ENCODE measurements at places on chromosomes 3 and 15.

DNA sequence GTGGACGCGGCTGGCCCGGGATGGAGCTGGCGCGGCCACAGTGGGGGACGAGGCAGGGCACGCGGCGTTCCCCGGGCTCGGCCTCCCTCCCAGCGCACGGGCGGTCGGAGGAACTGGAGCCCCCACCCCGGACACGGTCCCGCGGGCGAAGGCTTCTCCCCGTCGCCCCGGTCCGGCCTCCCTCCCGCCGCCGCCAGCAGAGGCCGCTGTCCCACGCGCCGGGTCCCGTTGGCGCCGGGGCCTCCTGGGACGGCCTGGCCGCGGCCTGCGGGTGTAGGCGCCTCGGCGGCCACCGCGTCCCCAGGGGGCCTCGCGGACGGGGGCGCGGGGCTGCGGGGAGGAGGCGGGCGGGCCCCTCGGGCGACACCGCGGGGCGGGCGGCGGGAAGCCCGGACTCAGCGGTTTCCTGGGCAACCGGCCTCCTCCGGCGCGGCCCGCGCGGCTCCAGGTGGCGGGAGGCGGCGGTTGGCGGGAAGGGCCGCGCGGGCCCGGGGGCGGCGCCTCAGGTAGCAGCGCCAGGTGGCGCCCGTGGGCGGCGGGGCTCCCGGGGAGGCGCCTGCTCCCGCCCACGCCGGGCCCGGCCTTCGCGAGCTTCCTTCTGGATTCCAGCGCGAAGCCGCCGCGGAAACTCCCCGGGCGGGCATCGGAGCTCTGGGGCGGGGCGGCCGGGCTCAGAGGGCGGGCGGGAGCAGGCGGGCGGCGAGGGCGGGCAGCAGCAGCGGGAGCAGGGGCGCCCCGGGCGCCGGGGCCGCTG, 26.7 kb downstream of the MELTF start:
- DNase-seq = peak; percentile 95

GRCh38 chr3:9698293-9698692, 5.3 kb upstream of the CPNE9 start:
- no peak for DNase-seq

GRCh38 chr15:74382004-74382816, 14.8 kb upstream of the CYP11A1 start:
- DNase-seq = peak; percentile 85

DNA sequence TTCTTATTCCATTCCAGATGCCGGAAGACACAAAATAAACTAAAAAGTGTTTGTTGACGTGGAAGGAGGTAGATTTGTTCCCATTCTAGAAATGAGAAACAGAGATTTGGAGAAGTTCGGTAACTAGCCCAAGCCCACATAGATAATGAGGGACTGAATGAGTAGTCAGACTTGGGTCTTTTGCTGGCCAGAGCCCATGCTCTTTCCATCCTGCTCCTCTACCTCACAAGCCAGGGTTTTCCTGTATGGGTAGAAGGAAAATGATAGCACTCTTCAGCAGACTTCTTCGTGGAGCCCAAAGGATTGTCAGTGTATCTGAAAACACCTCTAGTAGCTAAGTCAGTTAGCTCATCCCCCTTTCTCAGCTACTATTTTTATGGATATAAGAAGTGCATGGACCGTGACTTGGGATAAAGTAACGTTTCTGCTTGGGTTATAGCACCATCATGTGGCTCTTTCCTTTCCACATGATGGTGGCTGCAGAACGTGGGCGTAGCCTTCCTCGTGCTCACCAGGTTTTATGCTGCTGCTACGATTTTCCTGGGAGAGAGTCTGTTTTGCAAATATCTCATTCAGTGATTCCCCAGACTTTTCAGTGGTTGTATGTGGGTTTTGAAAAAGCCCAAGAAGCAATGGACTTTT, 84.6 kb downstream of the DGKG start:
- no peak for DNase-seq

- no peak for DNase-seq
Measured at GRCh38 chr3:146834917-146835316, 229.8 kb upstream of the PLSCR5 start.

GRCh38 chr3:44198284-44199269, 43.1 kb upstream of the TOPAZ1 start:
- DNase-seq = peak; percentile 81

GRCh38 chr3:127412578-127413317, 124.9 kb upstream of the PRR20G start:
- DNase-seq = peak; percentile 11

- no peak for DNase-seq
Measured at GRCh38 chr15:39778021-39778420, 4.6 kb downstream of the FSIP1 start.

DNA sequence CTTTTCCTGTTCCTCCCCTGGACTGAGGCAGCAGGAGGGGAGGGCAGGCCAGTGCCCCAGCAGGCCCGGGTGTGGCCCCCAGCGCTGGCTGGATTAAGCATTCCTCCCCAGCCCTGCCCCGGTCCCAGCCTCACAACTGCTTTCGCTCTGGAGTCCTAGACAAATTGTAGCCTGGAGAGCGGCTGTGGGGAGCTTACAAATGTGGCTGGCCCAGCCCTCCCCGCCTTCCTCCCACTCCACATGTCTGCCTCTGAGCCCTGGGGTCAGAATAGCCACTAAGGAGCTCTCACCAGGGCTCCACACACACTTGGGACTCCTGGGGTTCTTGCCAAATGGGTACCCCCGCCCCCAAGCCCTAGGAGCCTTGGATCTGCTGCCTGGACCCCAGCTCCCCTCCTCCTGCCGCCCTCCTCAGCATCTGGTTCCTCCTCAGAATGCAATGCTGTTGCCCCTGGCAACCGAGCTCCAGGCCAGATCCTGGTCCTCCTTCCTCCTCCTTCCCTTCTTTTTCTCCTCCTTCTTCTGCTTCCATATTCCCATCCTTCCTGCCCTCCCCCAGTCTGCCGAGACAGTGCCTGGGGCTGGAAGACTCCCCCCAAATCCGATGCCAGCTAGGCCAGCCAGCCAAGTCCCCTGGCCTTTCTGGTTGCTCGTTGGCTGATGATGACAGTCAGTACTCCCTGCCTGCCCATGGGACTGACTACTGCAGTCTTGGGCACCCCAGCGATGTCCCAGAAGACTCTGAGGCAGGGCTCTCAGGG, 91.1 kb downstream of the LINGO1 start:
- DNase-seq = no peak

DNA sequence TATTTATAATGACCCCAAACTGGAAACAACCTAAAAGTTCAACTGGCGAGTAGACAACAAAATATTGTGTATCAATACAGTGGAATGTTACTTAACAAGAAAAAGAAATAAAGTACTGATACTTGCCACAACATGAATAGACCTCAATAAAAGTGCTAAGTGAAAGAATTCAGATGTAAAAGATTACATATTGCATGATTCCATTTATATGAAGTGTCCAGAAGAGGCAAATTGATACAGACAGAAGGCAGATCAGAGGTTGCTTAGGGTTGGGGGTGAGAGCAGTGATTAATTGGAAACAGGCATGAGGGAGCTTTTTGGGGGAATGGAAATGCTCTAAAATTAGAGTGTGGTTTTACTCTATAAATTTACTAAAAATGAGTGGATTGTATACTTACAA, 183.3 kb downstream of the SATB1 start:
- DNase-seq = no peak

DNA sequence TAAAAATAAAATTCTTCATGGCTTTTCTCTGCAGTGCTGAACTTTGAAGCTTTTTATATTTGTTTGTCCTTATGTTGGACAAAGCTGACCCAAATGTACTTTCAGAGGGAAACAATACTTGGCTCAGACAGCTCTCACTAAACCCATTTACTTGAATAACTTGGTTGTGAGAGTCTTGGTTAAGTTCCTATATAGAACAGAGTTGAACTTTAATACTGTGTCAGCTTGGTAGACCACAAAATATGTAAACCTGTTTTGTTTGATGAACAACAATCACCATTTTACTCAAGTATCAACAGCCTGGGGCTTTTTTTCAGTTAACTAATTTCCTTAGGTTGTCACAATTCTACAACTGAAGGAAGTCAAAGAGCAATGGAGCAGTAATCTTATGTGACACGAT, 211.9 kb downstream of the CADM2 start:
- DNase-seq = no peak

DNA sequence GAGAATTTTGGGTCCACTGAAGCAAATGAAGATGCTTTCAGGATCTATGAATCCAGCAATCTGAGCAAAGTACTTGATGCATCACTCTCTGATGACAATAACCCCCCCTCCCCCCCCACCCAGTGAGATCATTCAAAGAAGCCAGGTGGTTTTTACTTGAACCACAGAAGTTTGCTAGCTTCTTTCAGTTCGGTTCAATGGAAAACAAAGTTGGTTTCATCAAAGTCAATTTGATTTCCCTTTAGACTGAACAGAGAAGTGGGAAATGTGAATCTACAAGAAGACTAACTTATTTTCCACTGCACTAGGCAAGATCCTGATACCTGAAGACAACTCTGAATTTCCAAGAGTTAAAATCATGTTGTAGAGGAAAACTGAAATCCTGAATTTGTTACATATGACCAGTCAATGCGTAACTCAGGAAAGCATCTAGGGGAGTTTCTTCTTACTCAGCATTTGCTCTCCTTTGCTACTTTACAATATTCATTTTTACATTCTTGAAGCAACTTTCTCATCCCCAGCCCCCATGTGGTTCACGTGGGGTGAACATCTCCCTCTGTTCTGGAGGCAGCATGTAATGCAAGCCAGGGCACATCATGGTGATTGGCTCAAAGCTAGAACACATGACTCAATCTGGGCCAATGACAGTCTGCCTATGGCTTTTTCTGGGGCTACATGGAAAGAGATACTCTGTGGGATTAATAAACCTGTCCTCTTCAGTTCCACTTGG, 572.6 kb downstream of the FOXP1 start:
- DNase-seq = peak; percentile 32

GRCh38 chr15:95875121-95875643, 455.3 kb upstream of the NR2F2 start:
- DNase-seq = no peak

GRCh38 chr3:66326340-66326739, 105.5 kb downstream of the SLC25A26 start:
- DNase-seq = no peak

- no peak for DNase-seq
Measured at GRCh38 chr3:150252462-150252861, 155.6 kb upstream of the TSC22D2 start.

- no peak for DNase-seq
Measured at GRCh38 chr3:29171043-29171990, 109.6 kb upstream of the RBMS3 start.

GRCh38 chr15:44798826-44799225, 62.5 kb downstream of the TRIM69 start:
- DNase-seq = no peak

- no peak for DNase-seq
Measured at GRCh38 chr3:72238801-72239200, 453.9 kb upstream of the PROK2 start.

DNA sequence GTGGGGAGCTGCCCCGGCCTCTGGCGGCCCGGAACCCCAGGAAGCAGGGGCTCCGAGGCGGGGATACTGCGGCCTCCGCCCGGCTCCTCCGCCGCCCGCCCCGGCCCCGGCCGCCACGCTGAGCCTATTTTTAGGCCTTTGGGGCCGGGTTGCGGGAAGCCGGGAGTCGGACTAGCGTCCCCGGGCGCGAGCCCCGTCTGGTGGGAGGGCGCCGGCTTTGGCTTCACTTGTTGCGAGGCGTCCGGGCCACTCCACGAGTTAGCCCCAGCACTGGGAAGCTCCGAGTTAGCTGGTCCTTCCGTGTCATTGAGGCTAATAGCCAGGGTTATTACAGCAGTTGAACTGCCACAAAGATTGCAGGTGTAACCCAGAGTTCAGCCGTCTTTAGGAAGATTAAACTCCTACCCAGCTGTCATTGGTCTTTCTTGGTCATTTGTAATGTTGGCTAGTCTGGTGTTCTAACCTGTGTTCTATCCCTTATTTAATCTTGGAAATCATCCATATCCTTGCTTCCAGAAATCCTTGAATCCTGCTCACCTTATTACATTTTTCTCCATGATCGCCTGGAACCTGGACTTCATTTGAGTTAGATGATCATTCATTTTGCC, 791 bp downstream of the GYG1 start:
- DNase-seq = peak; percentile 53

GRCh38 chr3:132817646-132818177, 95.5 kb upstream of the NPHP3 start:
- DNase-seq = no peak

DNA sequence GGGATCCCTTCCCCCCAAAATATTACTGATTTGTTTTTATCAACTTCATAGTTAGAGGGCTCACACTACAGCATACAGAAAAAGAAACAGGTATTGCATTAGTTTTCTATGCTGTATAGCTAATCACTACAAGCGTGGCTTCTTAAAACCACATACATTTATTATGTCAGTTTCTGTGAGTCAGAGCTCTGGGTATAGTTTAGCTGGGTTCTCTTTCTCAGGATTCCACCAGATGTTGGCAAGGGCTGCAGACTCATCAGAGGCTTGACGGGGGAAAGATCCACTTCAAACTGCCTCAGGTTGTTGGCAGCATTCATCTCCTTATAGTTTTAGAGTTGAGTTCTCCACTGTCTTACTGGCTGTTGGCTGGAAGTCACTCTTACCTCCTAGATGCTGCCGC, 328.0 kb downstream of the NLGN1 start:
- DNase-seq = no peak

- DNase-seq = no peak
Measured at GRCh38 chr15:51274956-51275355, 63.4 kb downstream of the CYP19A1 start.

- no peak for DNase-seq
Measured at GRCh38 chr3:174035328-174035886, 637.9 kb downstream of the NLGN1 start.

DNA sequence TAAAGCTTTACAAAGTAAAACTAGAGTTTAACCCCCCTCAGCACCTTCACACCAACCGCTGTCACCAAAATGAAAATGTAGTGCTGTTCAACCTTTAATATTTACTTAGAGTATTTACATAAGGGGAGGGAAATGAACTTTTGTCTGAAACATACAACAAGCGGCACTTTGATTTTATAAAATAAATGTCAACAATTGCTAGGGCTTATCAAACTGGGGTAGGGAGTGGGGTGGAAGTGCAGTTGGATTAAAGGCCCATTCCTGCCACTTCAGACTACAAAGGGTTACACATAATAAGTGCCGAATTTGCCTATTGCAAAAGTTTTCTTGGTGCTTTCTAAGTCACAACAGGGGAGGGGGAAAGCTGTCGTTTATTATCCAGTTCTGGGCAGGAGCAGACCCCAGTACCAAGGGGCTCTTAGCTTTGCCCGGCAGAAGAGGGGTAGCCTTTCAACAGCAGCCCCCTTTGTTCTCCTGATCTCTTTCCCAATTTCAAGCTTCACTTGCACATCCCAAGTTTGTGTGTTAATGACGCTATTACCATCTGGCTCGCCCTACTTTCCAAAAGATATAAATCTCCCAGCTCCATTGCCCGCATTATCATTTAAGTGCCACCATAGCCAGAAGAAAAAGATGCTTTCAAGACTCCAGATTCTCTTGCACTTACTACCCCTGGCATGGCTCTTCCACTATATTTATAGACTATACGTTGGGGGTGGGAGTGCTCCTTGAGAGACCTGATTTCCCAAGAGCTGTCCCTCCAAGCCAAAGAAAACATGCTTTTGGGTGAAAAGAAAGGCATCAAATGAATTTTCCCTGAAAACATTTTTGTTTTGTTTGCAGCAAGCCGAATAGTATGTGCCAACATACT, 17.0 kb downstream of the SOX2 start:
- DNase-seq = no peak

Data from GM13976 (cell line).